ENCODE measurements at places on chromosomes 3 and 15. TPM values are rescaled to one million over a fixed set of nuclear protein-coding genes. Genes with fewer than 3 reads are reported as not detected.

Gene HACD2
- 33.1 TPM for total RNA-seq

DNA sequence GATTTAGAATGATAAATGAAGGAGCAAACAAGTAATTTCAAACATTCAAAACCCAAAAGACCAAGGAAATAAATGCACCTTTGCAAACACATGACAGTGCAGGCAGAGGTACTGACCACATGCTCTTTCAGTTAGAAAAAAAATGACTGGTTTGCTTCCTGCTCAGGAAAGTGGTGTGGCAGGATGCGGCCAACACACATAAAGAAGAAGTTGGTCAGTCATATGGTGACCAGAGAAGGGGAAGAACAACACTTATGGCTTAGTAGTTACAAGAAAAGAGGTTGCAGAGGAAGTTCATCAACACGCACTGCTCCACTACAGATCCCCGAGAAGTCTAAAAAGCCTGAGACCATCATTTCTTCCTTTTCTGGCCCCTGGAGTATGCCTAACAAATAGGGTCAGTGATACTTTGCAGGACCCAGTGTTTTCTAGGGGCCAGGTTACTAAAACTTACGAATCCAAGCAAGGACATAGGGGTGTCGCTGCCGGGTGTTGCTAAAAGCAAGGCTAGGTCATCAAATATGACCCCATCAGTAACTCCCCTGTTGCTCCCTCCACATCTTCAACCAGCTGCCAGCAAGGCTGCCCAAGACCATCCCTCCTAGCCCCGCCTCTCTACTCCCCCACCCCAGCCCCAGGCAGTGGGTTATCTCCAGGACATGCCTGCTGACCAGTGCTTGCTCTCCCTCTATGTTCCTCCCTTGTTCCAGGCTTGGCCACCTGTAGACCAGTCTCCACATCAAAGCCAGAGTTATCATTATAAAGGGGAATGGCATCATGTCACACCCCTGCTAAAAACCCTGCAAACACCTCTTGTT lies 11.2 kb downstream of the ATP8B4 start:
- DNase-seq = no peak

Gene OCA2
- 12.0 TPM for total RNA-seq

DNA sequence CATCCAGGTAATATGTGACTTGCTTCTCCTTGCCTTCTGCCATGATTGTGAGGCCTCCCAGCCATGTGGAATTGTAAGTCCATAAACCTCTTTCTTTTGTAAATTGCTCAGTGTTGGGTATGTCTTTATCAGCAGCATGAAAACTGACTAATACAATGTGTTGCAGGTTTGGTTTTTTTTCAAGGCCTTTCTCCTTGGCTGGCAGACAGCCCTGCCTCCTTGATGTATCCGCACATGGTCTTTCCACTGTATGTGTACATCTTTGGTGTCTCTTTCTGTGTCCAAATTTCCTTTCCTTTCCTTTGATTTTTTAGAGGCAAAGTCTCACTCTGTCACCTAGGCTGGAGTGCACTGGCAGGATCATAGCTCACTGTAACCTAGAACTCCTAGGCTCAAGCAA lies 260.1 kb downstream of the TUSC7 start:
- DNase-seq = no peak

DNA sequence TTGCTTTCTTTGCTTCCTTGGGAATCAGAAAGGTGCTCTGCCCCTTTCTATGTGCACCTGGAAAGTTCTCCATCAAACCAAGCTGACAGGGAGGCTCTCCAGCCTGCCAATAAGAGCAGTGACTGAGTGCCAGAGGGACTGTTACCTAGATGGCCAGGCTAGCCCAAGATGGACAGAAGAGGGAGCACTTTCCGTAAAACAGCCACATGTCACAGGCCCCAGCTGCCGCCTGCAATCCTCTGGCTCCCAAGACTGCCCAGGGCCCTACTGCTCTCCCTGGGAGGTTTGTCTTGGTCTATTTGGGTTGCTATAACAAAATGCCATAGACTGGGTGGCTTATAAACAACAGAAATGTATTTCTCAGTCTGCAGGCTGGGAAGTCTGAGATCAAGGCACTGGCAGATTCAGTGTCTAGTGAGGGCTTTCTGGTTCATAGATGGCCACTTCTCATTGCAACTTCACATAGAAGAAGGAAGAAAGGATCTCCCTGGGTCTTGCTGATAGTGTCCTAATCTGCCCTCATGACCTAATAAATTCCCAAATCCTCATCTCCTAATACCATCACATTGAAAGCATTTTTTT lies 72.3 kb downstream of the TAMM41 start:
- peak; percentile 83 for DNase-seq

DNA sequence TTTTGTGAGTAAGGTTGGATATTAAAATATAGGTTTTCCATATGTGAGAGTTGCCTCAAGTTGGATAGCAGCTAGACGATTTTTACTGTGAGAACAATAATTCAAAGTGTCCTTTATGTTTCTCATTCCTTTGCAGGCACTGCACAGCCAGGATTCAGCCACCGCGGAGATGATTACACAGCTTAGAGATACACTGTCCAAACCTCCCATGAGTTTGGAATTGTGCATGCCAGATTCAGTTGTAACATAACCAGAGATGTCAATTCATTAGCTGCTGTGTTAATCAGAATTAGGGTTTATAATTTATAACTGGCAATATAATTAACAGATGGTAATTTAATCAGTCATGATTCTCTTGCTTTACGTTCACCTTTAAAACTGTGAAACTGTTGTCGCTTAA lies 132.3 kb downstream of the GABRB3 start:
- DNase-seq = no peak

Gene OXTR
- 0.44 TPM for total RNA-seq

- peak; percentile 94 for DNase-seq
Measured at GRCh38 chr3:12143949-12144504, 14.7 kb downstream of the TIMP4 start.

- no peak for DNase-seq
Measured at GRCh38 chr3:15873415-15873814, 75.6 kb upstream of the ANKRD28 start.

DNA sequence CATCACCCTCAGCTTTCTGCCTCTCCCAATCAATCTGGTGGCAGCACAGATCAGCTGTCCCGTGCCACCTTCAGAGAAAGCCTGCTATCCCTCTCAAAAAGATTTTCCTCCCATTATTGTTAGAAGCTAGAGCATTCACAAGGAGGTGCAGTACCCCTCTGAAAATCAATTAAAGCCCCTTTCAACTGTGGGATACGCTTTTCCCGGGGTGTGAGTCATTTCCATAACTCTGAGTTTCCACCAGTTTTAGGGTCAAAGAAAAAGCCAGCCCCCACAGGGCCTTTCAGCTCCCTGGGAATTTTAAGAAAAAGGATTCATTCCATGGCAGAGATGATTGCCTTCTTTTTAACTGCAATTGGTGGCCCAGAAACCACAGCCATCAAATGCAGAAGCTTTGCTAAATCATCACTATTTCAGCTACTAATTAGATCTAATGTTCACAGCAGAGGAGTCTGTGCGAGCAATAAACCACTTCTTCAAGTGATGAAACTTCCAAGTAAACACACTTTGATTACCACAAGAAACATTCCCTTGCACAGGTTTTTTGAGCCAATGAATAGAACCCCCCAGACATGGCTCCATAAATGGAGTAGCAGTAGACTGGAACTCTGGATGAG lies 270.0 kb upstream of the TPRG1 start:
- no peak for DNase-seq

GRCh38 chr3:195385526-195385925 lies 57.3 kb downstream of the ACAP2 start:
- DNase-seq = no peak

Gene SOX14
- not detected for total RNA-seq

- DNase-seq = no peak
Measured at GRCh38 chr15:67172172-67172571, 82.3 kb downstream of the AAGAB start.

GRCh38 chr3:14268897-14269296 lies 90.3 kb downstream of the LSM3 start:
- DNase-seq = no peak

DNA sequence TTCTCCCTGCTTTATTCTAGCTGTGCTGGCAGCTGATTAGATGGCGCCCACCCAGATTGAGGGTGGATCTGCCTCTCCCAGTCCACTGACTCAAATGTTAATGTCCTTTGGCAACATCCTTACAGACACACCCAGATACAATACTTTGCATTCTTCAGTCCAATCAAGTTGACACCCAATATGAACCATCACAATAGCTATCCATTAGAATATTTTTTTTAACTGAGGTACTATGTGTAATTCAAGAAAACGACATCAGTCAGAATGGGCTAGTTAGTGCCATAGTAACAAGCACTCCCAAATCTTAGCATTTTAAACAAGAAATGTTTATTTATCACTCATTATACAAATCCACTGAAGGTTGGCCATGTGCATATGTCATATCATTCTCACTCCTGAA lies 723.1 kb downstream of the NR2F2 start:
- no peak for DNase-seq

Gene CCDC39
- not detected for total RNA-seq

GRCh38 chr15:50017522-50017921 lies 101.5 kb downstream of the ATP8B4 start:
- no peak for DNase-seq

Gene MAP6D1
- 10.0 TPM for total RNA-seq

Gene P2RY14
- total RNA-seq = 3.7 TPM

Gene TRANK1
- total RNA-seq = 5.1 TPM

- no peak for DNase-seq
Measured at GRCh38 chr15:79394231-79394630, 37.9 kb upstream of the MINAR1 start.

DNA sequence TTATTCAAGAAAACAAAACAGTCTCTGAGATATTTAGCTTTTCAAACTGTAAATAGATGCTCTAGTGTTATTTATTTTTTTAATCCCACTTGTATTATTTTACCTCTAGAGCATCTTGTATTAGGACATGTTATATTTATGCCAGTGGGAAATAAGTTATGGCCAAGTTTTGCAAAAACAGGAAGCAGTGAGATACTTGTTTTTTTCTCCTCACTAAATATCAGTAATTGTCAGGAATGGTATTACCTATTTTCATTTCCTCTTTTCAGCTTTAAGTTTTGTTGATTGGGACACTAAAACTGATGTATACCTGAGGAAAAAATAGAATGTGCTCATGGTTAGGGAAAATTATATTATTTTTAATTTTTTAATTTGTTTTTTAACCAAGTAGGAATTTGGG lies 8.6 kb upstream of the IL20RB start:
- DNase-seq = no peak

Gene ANKRD63
- not detected for total RNA-seq

- no peak for DNase-seq
Measured at GRCh38 chr3:80533553-80533952, 765.8 kb upstream of the ROBO1 start.

- no peak for DNase-seq
Measured at GRCh38 chr3:7710284-7710683, 791.3 kb upstream of the LMCD1 start.

DNA sequence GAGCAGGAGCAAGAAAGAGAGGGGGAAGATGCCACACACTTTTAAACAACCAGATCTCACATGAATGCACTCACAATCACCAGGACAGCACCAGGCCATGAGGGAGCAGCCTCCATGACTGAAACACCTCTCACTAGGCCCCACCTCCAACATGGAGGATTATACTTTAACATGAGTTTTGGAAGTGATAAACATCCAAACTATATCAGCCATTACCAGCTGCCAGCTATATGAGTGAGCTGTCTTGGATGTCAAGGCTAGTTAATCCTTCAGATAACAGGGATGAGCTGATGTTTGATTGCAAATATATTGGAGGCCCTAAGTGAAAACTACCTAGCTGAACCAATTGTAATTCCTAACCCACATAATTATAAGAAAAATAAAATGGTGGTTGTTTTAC lies 108.4 kb upstream of the DCBLD2 start:
- no peak for DNase-seq

GRCh38 chr3:54476891-54477290 lies 354.5 kb downstream of the CACNA2D3 start:
- no peak for DNase-seq

Gene KLHL40
- not detected for total RNA-seq

DNA sequence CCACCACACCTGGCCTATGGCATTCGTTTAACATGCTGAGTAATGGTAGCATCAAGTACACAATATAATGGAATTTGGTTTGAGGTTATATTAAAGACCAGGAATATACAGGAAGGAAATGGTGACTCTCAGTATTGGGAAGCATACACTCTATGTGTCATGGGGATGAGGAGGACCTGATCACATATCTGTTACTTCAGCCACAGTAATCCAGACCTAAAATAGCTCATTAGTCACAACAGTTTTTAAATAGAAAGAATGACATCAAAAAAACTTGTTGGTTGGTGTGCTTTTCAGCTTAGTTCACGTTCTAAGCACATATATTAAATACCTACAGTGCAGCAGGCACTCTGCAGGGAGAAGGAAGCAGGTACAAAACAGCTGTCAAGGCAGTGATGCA lies 52.5 kb upstream of the ATP2C1 start:
- no peak for DNase-seq

DNA sequence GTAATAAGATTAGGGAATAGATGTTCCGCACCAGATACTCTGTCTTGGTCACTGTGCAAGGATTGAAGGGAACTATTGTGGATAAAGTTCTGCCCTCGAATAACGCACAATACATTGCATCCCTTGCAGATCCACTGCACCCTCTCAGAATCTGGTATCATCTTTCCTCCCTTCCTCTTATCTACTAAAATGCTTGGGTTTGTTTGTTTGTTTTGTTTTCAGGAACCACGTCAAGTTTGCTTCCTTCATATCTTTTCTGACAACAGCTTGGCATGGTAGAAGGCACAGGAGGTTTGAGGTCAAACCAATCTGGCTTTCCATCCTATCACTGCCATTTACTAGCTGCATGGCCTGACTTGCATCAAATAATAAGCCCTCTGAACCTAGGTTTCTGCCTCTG lies 2.0 kb upstream of the FSTL1 start:
- DNase-seq = no peak

GRCh38 chr3:42600111-42600957 lies at the start of gene NKTR:
Gene NKTR (plus strand): TSS chr3:42600686. CDS start chr3:42601007, 321 bp downstream.
- DNase-seq = peak; percentile 99

DNA sequence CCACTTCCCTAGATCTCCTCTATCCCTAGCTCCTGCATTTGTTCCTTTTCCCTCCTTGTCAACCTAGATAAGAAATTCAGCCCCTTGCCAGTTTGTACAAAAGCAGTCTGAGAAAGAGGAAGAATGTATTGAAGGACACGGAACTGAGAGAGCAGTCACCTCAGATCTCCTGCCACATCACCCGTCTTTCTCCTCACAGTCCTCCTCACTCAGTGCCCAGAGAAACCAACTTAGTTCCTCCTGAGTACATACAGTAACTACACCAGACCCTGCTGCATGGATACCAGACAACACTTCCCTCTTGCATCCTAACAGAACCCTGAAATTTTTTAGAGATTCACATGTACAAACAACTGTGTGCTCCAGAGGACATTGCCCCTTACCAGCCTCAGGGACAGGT lies 563.6 kb upstream of the ADAMTS9 start:
- no peak for DNase-seq

GRCh38 chr3:143977341-143978262 lies 6.0 kb downstream of the DIPK2A start:
- DNase-seq = no peak

- DNase-seq = no peak
Measured at GRCh38 chr3:1288805-1289494, 196.1 kb downstream of the CNTN6 start.

GRCh38 chr3:174387736-174388135 lies 471.4 kb upstream of the NAALADL2 start:
- no peak for DNase-seq

Measured in lower leg skin (tissue), 4 donors.